ENCODE measurements at places on chromosomes 5 and 9. TPM values are rescaled to one million over a fixed set of nuclear protein-coding genes. Genes with fewer than 3 reads are reported as not detected.

DNA sequence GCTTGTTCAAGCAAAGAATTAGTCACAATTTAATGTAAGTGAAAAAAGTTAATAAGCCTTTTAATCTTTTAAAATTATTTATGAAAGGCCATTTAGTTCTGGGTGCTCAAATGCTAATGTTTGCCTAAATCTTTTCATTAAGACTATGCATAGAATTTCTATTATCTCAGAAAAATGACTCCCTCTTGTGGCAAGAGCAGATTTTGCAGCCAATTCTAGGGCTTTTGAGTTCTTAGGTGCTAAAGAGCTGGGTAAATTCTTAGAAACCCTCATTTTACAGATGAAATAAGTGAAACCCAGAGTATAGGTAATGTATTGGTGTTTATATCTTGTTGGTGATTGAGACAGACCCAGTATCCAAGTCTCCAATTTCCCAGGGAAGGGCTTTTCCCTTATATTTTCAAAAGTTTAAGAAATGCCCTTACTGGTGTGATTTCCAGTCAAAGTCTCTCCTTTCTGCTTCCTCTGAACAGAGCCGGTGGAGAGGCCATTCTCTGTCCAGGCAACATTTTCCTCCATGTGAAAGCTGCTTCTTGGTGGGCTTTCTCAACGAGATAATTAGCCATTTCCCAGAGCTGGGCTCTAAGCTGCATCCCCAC, 24.1 kb upstream of the PCSK5 start:
- no peak for DNase-seq

- no peak for DNase-seq
These were observed 83.6 kb downstream of the LMX1B start for GRCh38 chr9:126697330-126697729.

DNA sequence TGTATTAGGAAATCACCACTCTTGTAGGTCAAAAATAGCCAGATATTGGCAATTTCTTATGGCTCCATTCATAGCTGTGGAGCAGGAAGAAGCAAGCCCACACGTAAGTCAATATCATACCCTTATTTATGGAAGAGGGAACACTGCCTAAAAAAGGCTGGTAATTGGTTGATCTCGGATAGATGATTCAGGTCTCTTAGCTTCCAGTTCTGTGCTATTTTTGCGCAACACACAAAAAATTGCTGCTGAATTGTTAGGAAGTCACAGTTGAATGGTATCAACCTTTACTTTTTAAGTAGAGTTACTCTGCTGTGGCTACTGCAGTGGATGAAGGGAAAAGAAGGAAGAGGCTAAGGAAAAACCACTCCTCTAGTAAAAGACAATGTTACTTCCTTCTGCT, 168.8 kb downstream of the ARHGAP26 start:
- no peak for DNase-seq

- DNase-seq = no peak
These were observed 1.2 kb upstream of the NEK6 start for GRCh38 chr9:124256517-124257069.

- no peak for DNase-seq
These were observed 73.1 kb downstream of the STK10 start for GRCh38 chr5:172114875-172115422.

- no peak for DNase-seq
These were observed 15.1 kb upstream of the POMT1 start for GRCh38 chr9:131487621-131488031.

DNA sequence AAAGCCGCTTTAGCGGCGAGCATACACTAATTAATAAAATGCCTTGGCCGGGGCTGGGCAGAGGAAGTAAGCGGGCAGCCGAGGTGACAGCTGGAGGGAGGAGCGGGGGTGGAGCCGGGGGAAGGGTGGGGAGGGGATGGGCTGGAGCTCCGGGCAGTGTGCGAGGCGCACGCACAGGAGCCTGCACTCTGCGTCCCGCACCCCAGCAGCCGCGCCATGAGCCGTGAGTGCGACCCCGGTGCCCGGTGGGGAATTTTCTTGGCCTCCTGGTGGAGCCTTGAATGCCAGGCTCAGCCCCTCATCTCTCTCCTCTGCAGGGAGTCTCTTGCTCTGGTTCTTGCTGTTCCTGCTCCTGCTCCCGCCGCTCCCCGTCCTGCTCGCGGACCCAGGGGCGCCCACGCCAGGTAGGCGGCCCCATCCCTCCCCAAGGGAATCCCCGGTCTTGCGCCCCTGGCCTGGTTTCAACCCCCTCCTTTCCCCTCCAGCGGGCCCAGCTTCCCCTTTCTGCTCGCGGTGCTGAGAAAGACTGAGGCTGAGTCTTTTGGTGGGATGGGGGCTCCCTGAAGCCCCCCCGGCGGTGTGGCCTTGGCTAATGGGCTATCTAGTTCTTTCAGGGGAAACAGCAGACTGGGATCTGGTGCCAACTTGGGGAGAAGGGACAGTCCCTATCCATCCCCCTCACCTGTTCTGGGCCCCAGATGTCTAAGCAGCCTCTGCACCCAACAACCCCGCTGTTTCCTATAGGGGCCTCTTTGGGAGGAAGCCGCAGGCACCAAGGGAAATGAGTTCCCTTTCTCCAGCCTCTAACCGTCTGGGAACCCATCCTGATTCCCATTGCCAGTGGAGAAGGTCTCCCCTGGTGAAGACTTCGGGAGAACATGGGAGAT, at the start of gene PTGS1:
Gene PTGS1 (plus strand): TSS at position 156 of the 887 bp plus-strand sequence. CDS start 61 bp downstream, at position 217.
- no peak for DNase-seq

GRCh38 chr5:43616535-43616934, 13.6 kb downstream of the NNT start:
- no peak for DNase-seq

- no peak for DNase-seq
These were observed 217.4 kb downstream of the DMRT2 start for GRCh38 chr9:1267581-1267980.

DNA sequence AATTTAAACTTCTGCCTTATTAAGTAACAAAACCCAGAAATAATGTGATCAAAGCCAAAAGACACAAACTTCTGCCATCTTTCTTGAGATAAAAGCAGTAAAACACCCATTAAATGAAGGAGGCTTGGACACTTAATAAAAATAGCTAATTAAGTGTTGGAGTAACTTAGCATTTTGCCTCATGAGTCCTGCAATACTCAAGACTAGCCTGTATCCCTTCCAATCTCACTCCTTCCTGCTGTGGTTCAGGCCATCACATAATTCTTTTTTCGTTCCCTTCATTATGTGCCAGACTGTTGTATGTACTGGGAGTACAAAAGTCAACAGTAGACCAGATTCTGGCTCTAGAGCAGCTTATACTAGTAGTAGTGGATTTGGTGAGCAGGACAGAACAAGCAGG, 250.2 kb downstream of the NFIB start:
- DNase-seq = no peak

DNA sequence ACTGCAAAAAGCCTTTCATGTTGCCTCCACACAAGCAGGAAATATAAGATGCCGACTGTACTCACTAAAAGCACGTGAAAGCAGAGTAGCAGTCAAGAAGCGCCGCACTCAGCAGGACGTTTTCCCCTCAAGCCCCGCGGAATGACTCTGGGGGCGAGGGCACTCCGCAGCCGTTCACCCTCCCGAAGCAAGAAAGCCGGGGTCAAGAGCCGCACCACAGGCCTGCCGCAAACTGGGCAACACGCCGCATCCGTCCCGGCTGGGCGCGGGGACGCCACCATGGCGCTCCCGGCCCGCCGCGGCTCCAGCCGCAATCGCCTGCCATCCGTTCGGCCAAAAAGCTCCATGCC, 364 bp downstream of the RPS6 start:
- DNase-seq = no peak

DNA sequence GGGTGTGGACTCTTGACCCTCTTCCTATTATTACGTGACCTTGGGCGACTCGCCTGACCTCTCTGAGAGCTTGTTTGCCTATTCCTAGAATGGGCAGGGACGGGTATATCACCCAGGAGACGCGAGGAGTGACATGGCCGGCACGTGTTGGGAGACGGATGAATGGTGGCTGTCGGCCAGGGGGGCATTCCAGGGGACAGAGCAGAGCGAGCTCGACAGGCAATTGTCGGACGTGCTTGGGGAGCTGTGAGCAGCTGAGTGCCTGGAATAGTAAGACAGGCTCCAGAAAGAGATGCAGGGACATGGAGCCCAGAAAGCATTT, 29.3 kb upstream of the UNC5A start:
- peak; percentile 84 for DNase-seq

GRCh38 chr5:124274949-124275348, 471.5 kb downstream of the ZNF608 start:
- no peak for DNase-seq

- no peak for DNase-seq
These were observed 49.5 kb downstream of the CAMSAP1 start for GRCh38 chr9:135857843-135858242.

GRCh38 chr5:113187906-113188305, 211.3 kb downstream of the DCP2 start:
- no peak for DNase-seq

DNA sequence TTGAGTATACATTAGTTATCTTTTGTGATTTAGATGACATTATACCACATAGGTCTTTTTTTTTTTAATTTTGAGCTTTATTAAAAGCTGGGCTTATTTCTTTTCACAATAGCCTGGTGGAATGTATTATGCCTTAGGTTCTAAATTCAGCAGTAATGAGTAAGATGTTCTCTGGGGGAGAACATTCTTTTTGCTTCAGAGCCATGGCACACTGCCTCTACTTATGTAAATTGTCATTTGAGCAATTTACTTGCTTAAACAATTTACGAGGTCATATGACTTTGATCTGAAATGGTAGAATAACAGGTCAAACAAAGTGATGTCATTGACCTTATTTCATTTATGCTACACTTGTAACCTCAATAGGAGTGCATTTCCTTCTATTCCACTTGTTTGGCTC, 154.2 kb downstream of the FOCAD start:
- DNase-seq = no peak

DNA sequence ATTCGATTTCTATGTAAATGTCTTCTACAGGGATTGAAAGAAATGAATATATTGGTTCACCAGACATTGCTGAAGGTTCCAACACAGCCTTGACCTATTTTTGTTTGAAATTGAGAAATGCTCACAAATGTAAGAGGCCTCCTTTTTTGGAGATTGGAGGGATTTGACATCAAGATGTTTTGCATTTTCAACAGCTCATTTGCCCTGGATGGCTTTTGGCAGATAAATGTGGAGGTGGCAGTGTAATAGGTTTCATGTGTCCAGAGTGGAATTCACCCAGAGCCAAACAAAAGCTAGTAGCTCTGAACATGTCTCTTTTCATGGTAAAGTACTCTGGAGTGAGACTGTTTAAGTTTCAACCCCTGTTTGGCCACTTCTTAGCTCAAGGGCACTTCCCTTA, 77.3 kb downstream of the PALM2AKAP2 start:
- no peak for DNase-seq

DNA sequence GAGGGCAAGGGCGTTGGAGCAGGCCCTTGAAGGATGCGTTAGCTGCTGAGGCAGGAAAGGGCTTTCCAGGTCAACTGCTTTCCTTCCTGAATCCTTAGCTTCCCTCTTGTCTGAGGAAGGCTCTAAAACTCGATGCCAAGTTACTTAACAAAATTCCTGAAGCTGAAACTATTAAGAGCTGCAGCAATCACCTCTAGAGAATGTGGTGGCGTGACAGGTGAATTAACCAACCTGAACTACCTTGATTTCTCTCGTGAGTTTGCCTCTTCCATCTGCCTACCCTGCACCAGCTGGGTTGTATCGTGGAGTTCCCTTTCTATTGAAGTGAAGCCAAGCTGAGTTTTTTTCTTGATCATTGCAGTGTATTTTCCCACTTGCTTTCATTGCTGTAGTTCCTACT, 96.1 kb downstream of the PDE8B start:
- no peak for DNase-seq

GRCh38 chr5:87392170-87392569, 20.6 kb downstream of the CCNH start:
- DNase-seq = no peak

DNA sequence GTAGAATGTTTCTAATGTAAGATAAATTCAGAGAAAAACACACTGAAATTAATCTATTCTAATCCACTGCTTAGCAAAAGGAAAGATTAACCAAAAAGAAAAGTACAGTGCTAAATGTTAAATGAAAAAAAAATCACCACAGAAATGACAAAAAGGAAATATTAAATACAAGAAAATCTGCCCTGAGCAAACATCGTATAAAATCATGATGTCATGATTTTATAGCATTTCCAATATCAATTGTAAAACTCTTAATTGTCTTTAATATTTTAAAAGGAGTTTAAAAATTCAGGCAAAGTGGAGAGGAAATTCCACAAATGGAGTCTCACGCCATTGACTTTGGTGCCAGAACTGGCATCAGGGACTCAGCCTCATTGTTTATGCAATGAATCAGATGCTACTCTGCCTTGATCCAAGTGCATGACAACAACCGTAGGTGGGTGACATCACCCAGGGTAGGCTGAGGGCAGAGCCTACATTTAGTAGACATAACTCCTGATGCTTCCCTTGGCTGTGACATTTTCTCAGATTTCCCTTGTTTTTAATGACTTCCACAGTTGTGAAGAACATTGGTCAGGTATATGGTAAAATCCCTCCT, 696.8 kb downstream of the SEMA5A start:
- DNase-seq = no peak

DNA sequence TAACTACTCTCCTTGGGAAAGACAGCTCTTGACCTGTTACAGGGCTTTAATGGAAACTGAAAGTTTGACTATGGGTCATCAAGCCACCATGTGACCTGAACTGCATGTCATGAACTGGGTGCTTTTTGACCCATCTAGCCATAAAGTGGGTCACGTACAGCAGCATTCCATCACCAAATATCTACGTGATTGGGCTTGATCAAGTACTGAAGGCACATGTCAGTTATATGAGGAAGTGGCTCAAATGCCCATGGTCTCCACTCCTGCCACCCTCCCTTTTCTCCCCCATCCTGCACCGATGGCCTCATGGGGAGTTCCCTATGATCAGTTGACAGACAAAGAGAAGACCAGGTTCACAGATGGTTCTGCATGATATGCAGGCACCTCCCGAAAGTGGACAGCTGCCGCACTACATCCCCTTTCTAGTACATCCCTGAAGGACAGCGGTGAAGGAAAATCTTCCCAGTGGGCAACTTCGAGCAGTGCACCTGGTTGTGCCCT, 7.3 kb upstream of the FCN1 start:
- no peak for DNase-seq

- no peak for DNase-seq
These were observed 15.2 kb upstream of the ZCCHC9 start for GRCh38 chr5:81286059-81286617.

- no peak for DNase-seq
These were observed 65.7 kb downstream of the LRSAM1 start for GRCh38 chr9:127516835-127517607.

- DNase-seq = no peak
These were observed 3.4 kb downstream of the LRRC70 start for GRCh38 chr5:62581836-62582597.

DNA sequence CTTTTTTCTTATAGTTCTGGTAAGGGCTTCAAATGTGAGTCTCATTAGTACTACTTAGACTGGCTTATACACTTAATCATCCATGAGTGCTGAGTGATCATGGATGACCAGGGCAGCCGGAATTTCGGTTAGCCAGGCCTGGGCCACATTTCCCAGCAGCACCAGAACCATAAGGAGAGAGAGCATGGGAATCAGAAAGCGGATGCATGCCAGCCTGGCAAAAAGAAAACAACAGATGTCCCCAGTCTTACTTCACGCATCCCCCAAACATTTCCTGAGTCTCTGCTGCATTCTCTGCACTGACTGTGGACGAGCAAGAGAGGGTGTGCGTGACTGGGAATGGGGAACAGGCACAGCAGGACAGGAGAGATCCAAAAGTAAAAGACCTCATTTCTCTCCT, 371.1 kb upstream of the ZNF608 start:
- DNase-seq = no peak

Gene EGFLAM
- 15.2 TPM for total RNA-seq

Gene CACNA1B
- total RNA-seq = 0.74 TPM

Gene NTNG2
- total RNA-seq = 0.98 TPM

Gene CTXN3
- total RNA-seq = not detected

Gene SLC6A18
- not detected for total RNA-seq

Gene PCDHA6
- 1.2 TPM for total RNA-seq

Gene SELENOP
- 344 TPM for total RNA-seq

Gene ARL15
- total RNA-seq = 74.4 TPM

All from vagina (tissue), 2 donors.